Mucosa of descending colon (tissue), 3 donors: ENCODE measurements at places on chromosomes 12 and 14. TPM values are rescaled to one million over a fixed set of nuclear protein-coding genes. Genes with fewer than 3 reads are reported as not detected.

- no peak for DNase-seq
These were observed 39.2 kb downstream of the BCAT1 start for GRCh38 chr12:24909667-24910066.

DNA sequence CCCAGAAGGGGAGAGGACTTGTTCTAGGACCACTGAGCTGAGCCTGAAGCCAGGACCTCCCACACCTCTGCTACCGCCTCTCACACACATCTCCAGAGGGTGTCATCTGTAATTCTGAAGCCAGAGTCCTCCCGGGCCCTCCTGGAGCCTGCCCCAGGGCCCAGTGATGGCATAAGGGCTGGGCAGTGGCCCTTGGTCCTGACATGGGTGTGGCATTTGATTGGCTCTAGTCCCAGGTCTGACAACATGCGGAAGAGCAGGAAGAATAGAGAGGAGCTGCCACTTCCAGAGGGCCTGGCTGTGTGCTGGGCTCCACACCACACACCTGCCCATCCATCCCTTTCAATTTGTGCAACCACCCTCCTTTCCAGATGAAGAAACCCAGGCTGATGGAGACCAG is 144.3 kb upstream of the GSC start:
- no peak for DNase-seq

DNA sequence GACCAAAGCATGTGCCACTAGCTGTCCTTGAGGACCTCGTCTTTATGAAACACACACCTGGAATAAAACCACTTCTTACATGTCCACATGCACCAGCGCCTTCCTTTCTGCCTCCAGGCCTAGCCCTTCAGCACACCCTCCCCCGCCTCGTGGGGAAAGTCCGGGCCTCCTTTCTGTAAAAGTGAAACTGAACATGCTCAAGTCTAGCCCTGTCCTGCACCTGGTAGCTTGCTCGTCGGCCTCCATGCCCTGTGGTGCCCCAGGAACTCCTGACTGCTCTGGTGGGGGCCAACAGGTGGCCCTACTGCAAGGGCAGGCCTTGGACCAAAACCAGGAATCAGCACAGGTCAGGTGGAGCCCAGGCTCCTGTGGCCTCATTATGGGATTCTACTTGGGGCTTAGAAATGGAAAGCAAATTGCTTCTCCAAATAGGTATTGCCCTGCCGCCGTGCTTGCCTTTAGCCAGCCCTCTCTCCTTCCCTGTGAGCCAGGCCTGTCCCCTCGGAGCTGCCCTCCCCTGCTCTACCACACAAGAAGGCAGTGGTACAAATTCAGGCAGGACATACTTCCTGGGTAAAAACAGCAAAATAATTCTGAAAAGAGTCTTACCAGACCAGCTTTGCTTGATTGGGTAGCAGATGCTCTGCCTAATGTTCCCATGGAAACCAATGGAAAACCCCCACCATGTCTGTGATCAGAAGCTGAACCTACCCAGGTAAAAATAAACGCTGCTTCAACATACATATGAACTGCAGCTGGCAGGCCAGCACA is 43.5 kb downstream of the ERH start:
- DNase-seq: peak; percentile 70

GRCh38 chr14:64112867-64113678 is 181.1 kb downstream of the ESR2 start:
- peak; percentile 81 for DNase-seq

DNA sequence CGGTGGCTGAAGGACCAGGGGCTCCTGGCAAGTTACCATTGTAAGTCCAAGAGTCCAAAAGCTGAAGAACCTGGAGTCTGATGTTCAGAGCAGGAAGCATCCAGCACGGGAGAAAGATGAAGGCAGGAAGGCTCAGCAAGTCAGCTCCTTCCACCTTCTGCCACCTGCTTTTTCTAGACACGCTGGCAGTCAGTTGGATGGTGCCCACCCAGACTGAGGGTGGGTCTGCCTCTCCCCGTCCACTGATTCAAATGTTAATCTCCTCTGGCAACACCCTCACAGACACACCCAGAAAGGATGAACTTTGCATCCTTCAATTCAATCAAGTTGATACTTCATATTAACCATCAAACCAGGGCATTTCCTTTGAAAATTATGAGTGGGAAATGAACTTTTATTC is 1272.4 kb upstream of the TMEM132C start:
- no peak for DNase-seq

DNA sequence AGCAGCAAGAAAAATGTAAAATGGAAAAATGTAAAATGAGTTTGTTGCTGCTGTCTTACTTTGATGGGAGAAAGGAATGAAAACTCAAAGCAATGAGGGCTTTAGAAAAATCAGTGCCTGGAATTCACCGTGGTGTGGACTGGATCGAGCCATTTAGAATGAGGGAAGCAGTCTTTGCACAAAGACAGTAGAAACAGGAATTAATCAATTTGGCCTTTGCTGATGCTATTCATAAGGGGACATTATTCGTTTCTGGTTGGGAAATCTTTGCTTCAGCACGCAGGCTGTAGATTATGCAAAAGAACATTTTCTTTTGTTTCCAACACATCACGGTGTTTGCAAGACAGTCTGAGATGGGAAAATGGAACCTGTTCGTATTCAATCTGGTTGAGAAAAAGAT is 6.9 kb upstream of the TUNAR start:
- DNase-seq: no peak

The IFI27 gene
- total RNA-seq: 427 TPM

The SERPINA3 gene
- 3.1 TPM for total RNA-seq
